Occipital lobe (tissue), 3 donors: ENCODE measurements at places on chromosomes 1 and 21. TPM values are rescaled to one million over a fixed set of nuclear protein-coding genes. Genes with fewer than 3 reads are reported as not detected.
A peak's percentile ranks its signal among the peaks of the same experiment; 100 is the strongest.

DNA sequence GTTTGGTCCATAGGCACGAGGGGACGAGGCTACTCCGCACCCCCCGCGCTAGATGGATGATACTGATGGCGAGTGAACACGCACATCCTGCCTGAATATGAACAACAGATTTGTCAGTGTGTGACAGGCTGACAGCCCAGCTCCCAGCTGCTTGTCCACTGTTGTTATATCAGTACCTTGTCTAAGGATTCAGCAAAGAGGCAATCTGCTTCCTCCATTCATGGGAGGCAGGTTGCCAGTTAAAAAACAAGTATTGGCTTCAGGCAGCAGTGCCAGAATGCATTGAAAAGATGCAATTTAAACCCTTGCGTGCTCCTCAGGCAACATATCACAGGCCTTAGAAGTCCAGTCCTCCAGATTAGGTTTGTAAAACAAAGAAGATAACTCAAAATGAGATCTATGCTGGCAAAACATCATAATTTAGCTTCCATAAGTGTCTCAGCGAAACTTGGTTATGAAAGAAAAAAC, 223.3 kb downstream of the GPATCH2 start:
- DNase-seq = no peak

GRCh38 chr1:246794048-246794827, 70.0 kb downstream of the SCCPDH start:
- no peak for DNase-seq

Gene TTC34
- 0.16 TPM for total RNA-seq

DNA sequence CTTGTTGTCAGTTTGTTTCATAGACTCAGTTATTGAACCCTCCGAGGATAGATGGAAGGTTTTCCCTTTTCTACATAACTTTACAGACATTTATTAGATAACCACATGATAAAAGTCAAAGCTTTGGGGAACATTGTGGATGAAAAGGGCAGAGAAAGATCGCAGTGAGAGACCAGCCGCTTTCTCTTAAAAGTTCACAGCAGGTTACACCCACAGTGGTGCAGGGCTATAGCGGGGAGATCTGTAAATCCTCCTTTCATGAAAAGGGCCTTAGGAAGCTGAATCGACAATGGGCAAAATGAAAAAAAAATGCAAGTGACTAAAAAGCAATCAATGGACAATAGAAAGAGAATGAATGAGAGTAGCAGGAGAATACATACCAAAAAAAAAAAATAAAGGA, 218.6 kb downstream of the GRIK1 start:
- DNase-seq = no peak

DNA sequence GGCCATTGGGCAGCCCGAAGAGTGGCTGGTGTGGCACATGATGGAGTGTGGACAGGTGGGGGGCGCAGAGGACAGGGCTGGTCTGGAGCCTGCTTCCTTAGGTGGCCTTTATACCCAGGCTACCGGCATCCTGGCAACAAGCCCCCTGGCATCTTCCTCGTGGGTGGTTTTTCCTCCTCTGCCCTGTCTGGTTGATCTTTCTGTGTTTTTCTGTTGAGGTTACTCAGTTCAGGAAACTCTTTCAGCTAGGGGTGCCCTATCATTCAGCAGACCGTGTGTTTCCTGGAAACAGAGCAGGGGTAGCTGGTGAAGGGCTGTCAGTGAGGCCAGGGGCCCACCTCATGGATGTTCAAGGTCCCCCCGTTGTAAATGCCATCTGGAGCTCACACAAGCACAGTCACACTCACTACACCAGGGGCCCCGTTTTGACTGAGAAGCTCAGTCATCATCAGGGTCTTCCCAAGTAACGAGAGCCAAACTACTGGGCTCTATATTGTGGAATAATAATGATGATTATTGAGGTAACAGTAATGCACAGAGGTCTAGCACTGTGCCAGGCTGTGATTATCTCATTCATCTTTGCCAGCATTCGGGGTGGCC, at the start of gene KRTAP12-4:
KRTAP12-4 (minus strand) TSS at position 84 of the 600 bp plus-strand sequence; CDS start at position 39, 45 bp downstream.
- DNase-seq = no peak

GRCh38 chr1:170663404-170664092, 383 bp upstream of the PRRX1 start:
- no peak for DNase-seq

- no peak for DNase-seq
Measured at GRCh38 chr1:159981351-159982055, 27.5 kb upstream of the SLAMF9 start.

GRCh38 chr1:44830900-44831304, 12.2 kb downstream of the PTCH2 start:
- no peak for DNase-seq

Gene CD52
- total RNA-seq = 1.1 TPM

Gene KRTAP21-2
- total RNA-seq = not detected

DNA sequence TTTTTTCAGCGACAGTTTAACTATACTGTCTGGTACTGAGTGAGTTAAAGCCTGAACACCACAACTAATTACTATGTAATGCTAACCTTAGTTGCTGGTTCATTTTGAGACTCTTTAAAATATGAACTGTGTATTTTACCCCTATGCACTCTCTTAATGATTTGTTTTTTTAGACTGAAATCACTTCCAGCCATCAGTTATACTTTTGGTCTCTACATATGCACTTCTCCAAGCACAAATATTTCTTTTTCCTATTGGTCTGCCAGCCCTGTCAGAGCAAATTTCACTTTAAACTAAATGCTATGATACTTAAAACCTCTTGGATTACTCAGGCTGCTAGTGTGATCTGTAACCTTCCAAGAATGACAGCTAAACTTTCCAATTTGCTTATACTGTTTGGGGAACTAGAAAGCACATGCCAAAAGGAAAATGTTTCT, 38.1 kb upstream of the SCYL3 start:
- no peak for DNase-seq

Gene C1orf159
- 5.5 TPM for total RNA-seq

Gene WRAP73
- 10.8 TPM for total RNA-seq

GRCh38 chr21:46662765-46663500, 27.5 kb downstream of the PRMT2 start:
- no peak for DNase-seq

DNA sequence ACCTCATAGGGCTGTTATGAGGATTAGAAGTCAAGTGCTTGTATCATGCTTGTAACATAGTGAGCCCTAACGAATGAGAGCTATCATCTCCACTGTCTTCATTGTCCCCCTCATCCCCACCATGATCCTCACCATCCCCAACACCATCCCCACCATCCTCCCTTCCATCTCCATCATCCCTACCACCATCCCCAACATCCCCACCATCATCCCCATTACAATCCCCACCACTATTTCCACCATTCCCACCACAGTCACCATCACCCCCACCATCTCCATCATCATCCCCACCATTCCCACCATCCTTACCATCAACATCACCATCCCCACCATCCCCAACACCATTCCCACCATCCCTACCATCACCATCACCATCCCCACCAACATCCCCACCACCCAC, 39.1 kb upstream of the PADI1 start:
- no peak for DNase-seq

Gene KDF1
- total RNA-seq = not detected

DNA sequence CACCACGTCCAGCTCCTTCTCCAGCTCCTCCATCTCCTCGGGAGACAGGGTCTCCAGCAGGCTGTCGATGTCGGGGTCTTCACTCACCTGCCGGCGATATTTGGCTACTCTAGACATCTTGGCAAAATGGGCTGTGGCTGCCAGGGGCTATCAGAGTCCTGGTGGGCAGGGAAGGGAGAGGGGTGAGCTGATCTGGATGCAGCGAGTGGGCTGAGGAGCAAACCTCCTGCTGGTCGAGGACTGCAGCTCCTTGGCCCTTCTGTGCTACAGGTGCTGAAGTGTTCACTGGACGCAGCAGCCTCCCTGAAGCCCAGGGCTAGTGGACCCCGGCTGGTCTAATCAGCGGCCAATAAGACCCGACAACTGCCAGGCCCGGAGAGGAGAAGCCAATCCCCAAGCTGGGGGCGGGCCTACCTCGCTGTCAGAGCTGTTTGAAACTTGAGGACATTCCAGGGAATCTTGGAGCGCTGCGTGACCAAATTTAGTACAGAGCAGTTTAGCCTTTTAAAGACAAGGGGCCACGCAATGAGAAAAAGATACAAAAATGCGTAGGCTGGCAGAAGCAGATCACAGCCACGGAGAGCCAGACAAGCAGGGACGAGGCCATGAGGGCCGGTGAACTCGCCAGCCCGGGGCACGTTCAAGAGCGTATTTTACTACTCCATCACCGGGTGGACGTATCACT, at the start of gene LMOD1:
LMOD1 (minus strand) TSS at position 325 of the 685 bp plus-strand sequence; CDS start at position 117, 208 bp downstream.
- DNase-seq = peak; percentile 60

Gene LRRC39
- total RNA-seq = 8.0 TPM

Gene FCRL4
- not detected for total RNA-seq

DNA sequence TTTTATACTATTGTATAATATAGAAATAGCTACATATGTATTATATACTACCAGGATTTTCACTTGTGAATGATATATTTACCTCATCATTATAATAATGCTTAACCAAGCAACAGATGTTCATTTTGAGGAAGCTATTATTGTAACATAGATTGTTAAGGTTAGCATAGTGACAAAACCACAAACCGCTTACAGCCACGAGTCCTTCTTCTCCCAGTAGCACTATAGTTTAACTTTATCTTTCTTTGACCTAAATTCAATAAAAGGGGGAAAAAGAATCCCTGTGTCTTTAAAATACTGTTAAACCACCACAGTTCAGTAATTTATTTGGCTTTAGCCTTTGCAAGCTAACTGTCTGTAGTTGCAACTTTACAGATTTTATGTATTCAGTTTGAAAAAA, 1039.4 kb upstream of the B3GALT2 start:
- no peak for DNase-seq

- no peak for DNase-seq
Measured at GRCh38 chr1:29441916-29442668, 205.8 kb downstream of the PTPRU start.

DNA sequence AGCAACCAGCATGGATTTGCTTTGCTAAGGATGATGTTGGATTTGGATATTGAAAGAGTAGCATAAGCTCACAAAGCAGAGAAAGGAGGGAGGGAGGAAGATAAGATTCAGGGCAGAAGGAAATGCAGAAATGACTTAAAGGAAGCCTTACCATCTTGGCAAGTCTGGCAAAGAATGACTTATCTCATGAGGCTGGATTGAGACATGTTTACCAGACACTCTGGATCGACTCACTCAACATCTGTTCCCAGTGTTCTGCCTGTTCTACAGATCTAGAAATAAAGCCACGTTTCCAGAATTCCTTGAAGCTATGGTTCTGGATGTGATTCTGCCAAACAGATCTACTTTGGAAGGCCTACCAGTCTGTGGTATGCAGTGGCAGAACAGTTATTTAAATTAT, 38.8 kb upstream of the CTBS start:
- peak; percentile 2 for DNase-seq

DNA sequence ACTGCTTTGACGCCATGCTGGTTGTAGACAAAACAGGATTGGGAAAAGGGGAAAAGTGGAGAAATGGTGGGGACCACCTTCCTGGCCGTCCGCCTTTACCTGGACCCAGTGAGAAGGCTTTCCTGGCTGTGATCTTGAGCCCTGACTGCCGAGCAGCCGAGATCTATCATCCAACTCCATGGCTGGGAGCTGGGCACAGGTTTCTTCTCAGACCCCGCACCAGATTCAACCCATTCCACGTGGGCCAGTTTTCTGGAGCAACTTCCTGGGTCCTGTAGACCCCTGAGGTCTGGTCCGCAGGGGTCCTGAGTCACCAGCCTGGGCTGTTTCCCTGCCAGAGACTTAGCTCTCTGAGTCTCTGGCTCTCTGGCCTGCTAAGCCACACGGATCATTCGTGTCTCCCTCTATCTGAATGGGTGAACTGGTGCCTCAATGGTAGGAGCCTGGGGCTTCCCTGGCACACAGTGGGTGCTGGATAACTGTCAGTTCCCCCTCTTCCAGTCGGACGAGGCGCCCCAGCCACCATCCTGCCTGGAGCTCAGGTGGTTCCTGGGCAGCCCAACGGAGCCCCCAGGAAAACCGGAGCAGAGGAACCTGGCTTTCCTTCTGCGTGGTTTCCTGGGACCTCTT, 4.5 kb upstream of the NPHP4 start:
- no peak for DNase-seq

GRCh38 chr1:84672080-84672854, 18.0 kb downstream of the SSX2IP start:
- DNase-seq = no peak

Gene C1QB
- 4.8 TPM for total RNA-seq

Gene LEMD1
- total RNA-seq = 6.9 TPM

DNA sequence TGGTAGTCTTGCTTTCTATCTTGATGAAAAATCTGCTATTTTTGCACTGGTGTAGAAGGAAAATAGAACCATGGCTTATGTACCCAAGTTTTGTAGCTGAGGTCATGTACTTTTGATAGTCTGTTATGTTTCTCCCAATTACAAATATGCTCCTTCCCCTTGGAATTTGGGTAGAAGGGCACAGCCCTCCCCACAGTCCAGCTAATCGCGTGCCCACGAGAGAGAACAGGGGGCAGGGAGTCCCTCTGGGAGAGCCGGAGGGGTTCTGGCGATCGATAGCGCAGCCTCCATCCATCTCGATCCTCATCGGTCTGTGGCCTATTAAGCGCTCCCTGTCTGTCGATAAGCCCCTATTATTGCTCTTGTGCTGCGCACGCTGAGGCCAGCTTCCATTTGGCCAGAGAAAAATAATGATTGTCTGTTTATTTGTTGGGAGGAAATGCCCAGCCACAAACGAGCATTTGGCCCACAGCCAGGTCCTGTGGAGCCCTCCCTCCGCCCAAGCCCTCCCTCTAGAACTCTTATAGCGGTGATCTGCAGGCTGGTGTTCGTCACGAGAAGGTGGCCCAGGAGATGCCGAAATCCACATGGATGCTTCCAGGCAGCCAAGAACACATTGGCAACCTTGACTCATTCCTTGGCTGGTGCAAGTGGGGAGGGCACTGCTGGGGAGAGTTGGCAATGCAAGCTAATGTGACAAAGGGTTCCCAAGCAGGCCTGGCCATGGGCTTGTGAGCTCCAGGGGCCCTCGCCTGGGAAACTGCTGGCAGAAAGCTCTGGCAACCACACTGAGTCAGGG, 134.7 kb upstream of the TNR start:
- peak; percentile 64 for DNase-seq

Gene ANGPTL1
- 2.7 TPM for total RNA-seq

Gene RAP1GAP
- 26.4 TPM for total RNA-seq

DNA sequence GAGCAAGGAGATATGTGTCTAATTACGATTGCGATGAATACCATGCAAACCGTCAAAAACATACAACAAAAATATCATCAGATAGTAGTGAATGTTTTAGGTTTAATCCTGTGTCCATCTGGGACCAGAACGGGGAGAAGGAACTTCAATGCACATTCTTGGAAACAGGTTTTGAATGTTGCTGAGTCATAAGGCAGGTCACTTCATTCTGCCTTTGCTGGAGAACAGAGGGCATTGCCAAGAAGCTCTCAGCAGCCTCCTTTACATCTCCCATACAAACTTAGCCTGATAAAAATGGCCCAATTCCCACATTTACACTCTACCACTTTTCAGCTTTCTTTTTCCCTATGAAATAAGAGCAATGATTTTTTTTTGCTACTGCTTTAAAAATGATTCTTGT, 78.0 kb upstream of the KCNJ6 start:
- no peak for DNase-seq

Gene CBS
- total RNA-seq = 68.3 TPM

GRCh38 chr1:100299521-100300222, 33.7 kb downstream of the RTCA start:
- no peak for DNase-seq

- DNase-seq = no peak
Measured at GRCh38 chr1:230047114-230047865, 19.7 kb upstream of the GALNT2 start.

Gene CASQ2
- 0.47 TPM for total RNA-seq
